ENCODE measurements at places on chromosomes 7 and 10.
A peak's percentile ranks its signal among the peaks of the same experiment; 100 is the strongest.

GRCh38 chr10:62638062-62638477 lies 166.4 kb upstream of the ADO start:
- DNase-seq: no peak

DNA sequence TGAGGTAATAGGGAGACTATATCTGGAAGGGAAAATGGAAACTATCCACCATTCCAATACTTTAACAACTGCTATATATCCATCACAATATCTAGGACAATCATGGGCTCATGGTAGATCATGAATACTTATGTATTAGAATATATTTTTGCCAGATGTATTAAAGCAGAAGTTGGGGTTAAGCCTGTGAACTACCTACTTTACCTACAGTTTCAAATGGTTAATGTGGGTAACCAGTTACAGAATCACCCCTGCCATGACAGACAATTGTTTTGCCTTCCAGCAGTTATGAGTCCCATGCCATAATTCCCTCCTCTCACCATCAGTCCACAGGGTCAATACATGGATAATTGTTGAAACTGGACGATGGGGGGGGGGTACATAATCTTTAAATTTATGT lies 29.9 kb upstream of the RAPGEF5 start:
- DNase-seq: no peak

DNA sequence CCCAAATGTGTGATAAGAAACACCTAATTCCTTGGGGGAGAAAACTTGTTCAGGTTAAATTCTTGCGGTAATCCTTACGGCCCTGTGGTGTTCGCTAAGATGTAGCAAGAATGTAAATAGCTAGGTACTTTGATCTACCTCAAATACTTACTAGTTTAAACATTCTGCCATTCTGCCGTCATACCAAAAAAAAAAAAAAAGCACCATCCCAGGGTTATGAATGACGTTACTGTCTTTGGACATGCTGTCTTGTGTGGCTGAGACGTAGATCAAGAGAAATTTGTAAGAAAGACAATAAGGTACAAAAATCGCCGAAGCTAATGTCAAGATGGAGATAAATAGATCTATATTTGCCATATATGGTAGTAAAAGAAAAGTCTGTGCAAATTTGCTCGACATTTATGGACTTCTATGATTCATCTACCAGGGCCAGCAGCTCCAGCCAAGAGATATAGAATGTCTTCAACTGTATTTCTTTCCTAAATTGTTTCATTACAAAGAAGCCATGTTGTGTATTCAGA lies 195.6 kb downstream of the CUX1 start:
- DNase-seq: no peak

- no peak for DNase-seq
Measured at GRCh38 chr10:82358486-82359099, 483.6 kb downstream of the NRG3 start.

- peak; percentile 5 for DNase-seq
Measured at GRCh38 chr7:28808796-28809533, 149.2 kb downstream of the TRIL start.

DNA sequence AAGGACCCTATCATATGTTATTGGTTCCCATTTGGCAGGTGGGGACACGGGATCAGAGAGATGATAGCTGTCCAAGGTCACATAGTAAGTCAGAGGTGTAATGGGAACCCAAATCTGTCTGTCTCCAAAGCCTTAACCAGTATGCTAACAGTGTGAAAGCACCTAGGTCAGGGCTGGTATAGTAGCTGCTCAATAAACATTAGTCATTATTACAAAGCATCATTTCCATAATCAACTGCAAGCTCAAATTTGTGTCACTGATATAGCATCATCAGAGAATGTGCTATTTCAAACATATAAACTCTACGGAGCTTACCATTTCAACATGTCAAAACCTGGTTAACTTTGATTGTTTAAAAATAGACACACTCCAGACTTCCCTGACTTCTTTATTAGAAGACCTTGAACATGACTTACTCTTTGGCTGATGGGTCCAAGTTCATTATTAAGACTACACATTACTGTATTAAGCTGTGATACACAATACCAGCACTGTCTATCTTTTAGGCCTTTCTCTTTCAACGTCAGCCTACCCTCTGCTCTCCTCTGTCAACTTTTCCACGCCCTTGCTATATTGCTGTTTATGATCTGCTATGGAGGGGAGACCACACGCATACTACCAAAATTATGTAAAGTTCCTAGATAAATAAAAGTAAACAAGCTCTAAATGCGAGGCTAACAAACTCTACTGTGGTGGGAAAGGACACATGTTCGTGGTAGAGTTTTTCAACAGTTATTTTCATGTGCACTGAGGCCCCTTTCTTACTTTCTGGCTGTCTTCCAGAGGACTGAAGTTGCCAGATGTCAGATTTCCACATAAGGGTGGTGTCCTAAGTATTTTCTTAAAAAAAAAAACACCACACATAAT lies 33.6 kb downstream of the DNMBP start:
- DNase-seq: no peak

- DNase-seq: no peak
Measured at GRCh38 chr7:17038160-17038782, 156.5 kb upstream of the AGR3 start.

GRCh38 chr7:16905300-16906044 lies 23.7 kb upstream of the AGR3 start:
- no peak for DNase-seq

GRCh38 chr7:140284062-140284461 lies 107.3 kb upstream of the KDM7A start:
- DNase-seq: no peak

- no peak for DNase-seq
Measured at GRCh38 chr7:116455009-116455408, 44.5 kb upstream of the CAV2 start.

- DNase-seq: no peak
Measured at GRCh38 chr10:90842725-90843124, 15.1 kb downstream of the HTR7 start.

DNA sequence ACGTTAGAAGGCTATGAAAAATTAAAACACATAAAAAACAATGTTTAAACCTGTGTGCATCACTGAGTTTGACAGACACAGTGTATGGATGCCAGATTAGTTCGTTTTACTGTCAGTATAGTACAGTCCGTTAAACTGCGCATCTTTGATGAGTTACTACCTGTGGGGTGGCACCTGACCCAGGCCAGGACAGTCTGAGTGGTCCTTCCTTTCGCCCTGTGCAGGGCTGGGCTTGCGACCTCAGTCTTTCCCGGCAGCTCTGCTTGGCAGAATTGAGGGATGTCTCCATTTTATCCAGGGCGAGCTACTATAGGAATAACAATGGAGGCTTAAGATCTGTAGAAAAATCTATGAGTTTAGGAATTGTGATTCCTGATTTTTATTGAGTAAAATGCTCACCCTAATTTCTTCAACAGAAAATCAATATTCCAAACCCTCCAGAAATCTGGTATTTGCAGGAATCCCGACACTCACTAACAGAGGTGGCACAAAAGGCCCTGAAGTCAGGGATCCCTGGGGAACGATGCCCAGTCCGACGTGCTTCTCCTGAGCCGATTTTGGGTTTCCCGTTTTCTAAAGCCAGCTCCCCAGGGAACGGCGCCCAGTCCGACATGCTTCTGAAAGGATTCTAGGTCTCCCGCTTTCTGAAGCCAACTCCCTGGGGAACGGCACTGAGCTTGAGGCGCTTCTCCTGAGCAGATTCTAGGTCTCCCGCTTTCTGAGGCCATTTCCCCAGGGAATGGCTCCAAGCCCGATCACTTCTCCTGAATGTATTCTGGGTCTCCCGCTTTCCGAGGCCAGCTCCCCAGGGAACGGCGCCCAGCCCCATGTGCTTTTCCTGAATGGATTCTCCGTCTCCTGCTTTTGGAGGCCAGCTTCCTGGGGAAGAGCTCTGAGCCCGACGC lies 377.6 kb downstream of the DNAJB6 start:
- no peak for DNase-seq

DNA sequence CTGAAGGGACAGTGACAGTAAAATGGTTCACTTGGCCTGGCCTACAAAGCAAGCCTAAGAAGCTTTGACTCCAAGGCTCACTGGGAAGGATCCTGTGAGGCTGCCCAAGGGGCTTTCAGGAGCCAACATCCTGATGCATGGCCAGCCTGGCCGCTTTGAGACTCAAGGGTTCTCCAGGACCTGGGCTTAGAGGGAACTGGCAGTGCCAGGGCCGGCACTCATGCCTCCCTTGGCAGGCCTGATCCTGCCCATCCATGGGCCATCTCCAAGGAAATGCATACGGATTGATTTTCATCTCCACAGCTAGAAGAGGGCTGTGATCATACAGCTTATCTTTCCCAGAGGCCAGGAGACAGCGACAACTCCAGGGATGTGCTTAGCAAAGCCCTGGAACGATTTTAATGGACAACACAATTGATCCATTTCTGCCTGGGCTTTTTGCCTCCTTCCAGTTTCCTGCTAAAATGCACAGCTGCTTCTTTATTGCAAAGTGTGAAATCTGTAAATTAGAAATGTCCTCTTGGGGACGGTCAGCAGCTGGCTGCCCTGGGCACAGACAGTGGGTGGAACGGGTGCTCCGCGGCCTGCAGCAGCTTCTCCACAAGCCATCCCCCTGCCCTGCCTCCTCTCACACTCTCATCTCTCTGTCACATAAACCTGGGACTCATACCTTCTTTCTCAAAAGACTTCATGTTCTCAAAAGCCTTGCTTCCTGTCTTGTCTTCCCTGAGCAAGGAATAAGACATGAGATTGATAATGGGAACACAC lies 288.5 kb downstream of the GRID1 start:
- no peak for DNase-seq

GRCh38 chr10:29646960-29647461 lies 12.2 kb upstream of the SVIL start:
- no peak for DNase-seq

- no peak for DNase-seq
Measured at GRCh38 chr10:71604324-71605018, 115.1 kb downstream of the C10orf105 start.

- DNase-seq: no peak
Measured at GRCh38 chr10:79627075-79627474, 16.3 kb downstream of the SFTPA1 start.

DNA sequence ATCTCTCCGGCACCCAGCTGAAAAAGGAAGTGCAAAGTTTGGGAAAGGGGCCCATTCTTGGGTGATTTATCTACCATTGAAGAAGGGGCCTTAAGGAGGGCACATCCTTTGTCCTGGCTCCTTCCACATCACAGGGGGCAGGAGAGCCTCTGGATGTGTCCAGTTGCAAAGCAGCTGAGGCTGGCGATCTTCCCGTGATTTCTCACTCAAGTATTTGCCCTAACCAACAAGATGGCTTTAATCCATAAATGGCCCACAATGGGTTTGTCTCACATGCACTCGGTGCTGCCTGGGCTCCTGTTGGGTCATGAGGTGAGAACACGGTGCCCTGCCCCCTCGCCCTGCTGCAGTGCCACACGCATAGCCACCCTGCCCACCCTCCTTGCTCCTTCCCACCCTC lies 14.2 kb upstream of the FRMPD2 start:
- no peak for DNase-seq

GRCh38 chr7:102186306-102186705 lies 100.4 kb upstream of the SH2B2 start:
- no peak for DNase-seq

GRCh38 chr7:90857603-90858002 lies 261.5 kb downstream of the CDK14 start:
- no peak for DNase-seq

GRCh38 chr7:128104108-128104742 lies 73.0 kb upstream of the LRRC4 start:
- DNase-seq: no peak

DNA sequence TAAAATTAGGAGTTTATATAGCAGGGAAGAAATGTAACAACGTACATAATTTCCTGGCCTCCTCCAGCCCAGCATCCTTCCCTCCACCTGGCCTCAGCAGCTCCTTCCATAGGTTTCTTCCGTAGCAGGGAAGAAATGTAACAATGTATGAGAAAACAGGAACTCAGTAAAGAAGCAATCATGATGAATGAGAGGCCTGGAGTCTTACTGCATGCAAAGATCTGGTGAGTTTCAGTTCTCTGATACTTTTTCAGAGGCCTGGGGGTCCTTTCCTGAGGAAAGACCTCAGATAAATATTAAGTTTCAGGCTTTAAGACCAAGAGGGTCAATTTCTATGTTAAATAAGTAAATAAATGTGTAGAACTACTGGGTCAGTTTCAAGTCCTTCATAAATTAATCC lies 155.7 kb upstream of the C7orf33 start:
- DNase-seq: no peak

GRCh38 chr10:72066318-72067284 lies 21.8 kb downstream of the SPOCK2 start:
- no peak for DNase-seq

DNA sequence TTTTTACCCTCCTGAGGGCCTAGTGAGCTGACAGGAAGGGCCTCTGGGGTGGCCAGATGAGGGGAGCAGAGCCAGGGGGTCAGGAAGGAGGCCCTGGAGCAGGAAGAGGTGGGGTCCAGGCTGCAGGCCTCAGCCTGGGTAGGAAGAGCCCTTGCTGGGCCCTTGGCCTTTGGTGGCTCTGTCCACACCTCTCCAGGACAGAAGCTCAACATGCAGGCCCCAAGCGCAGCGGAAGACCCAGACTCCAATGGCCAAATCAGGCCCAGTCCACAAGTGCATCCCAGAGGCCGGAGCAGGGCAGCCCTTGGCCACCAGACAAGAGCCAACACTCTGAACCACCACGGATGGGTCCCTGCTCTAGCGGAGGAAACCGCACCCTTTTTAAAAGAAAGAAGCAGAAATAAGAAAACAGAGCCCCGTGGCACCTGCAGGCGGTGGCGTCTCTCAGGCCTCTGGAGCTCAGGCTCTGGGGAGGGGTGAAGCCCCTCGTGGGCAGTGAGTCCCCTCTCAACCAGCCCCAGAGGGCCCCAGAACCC lies 52.8 kb downstream of the FOXL3 start:
- no peak for DNase-seq

GRCh38 chr10:75229971-75230370 lies 5.8 kb downstream of the COMTD1 start:
- DNase-seq: no peak

- no peak for DNase-seq
Measured at GRCh38 chr7:104886651-104887050, 127.4 kb upstream of the KMT2E start.

DNA sequence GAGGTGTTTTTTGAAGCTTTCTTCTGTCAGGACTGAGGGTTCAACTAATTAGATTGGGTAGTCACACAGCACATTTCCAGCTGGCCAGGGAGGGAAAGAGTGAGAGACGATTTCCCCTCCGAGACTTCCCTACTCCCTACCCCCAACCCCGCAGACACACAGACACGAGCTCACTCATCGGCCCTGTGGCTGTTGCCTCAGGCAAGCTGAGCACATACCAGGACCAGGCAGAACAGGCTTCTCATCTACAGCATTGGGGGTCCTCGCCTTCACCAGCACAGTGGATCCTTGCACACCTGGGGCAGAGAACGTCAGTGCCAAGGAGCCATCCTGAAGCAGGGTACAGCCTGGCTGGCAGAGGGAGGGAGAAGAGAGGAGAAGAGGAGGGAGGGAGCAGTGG lies 144.1 kb downstream of the TMEM178B start:
- no peak for DNase-seq

DNA sequence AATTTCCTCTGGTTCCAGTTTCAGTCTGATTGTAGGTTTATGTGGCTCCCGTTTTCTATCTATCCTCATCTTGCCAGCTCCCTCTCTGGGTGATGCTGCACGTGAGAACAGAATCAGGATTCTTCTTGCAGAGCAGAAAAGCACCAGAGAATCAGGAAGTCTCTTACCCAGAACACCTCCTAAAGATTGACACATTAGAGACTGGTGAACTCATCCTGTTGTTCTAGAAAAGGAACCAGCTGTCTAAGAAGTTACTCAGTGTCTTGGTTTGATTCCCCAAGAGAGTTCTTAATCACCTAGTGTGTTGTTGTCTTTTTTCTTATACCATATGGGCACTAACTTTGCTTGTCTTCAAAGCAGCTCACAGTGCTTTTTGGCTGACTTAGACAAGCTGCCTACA lies 152.4 kb downstream of the DGKI start:
- DNase-seq: no peak
